ENCODE measurements at places on chromosomes 7 and 10.

DNA sequence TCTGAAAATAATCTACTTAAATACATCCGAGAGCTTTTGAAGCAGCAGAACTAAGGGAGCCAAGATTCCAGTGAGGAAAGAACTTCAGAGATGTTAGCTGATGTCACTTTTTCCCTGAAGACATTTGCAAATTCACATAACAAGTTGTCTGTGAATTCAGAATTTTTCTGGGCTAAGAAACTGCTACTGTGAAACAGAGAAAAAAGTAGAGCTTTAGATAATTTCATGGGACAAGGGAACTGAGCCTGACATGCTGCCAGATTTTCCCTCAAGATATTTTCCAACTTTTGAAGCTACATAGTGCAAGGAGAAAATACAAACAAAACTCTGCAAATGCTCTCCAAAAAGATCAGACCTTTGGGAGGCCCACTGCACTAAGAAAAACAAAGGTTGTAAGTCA is 484.2 kb downstream of the ANKRD7 start:
- no peak for DNase-seq

DNA sequence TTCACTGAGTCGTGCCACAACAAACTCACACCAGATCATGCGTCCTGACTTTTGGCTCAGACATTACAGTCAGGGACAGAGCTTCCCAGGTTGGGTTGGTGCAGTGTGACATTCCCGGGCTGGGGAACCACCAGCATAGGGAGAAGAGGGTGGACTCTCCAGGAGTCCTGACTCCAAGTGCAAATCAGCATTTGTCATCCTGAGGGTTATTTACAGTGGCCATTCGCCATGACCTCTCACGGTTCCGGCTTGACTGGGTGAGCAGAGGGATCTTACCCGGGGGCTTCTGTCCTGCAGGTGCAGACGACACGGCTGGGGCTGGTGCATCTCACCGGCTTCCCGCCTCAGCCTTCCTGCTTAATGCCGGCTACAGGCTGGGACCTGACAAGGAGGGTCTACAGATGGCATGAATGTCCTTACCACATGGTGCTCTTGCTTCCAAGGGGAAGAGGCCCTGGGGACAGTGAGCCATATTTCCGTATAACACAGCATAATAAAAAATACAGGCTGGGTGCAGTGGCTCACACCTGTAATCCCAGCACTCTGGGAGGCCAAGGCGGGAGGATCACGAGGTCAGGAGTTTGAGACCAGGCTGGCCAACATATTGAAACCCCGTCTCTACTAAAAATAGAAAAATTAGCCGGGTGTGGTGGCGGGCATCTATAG is 12.5 kb upstream of the INTS1 start:
- DNase-seq: no peak

GRCh38 chr7:111026806-111027205 is 64.1 kb upstream of the LRRN3 start:
- no peak for DNase-seq

- DNase-seq: no peak
These were observed 427.8 kb upstream of the LRGUK start for GRCh38 chr7:133699386-133699785.

- DNase-seq: peak; percentile 68
These were observed 3.7 kb downstream of the ABHD11 start for GRCh38 chr7:73734619-73735527.

- DNase-seq: peak; percentile 77
These were observed 693.1 kb downstream of the PARD3 start for GRCh38 chr10:34121781-34122622.

- DNase-seq: no peak
These were observed 38.4 kb upstream of the CDH23 start for GRCh38 chr10:71358277-71358676.

GRCh38 chr10:42959833-42960232 is 117.0 kb upstream of the RET start:
- no peak for DNase-seq

- DNase-seq: no peak
These were observed 5.6 kb downstream of the ZNHIT1 start for GRCh38 chr7:101223528-101223927.

DNA sequence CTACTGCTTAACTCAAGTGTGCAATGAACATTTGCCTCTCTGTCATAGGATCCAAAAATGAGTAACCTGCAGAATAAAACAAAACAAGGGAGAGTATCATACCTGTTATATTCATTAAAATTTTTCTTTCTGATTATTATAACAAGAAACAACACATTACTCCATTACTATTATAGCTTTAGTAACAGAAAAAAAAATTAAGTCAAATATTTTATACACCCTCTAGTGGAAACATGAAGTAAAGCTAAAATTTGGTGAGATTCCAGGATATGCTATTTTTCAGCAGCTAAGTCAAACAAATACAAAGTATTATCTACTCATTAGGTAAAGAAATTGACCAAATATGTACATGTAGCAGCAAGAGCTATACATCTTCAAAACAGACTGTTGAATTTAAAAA is 56.3 kb downstream of the PDZD8 start:
- DNase-seq: peak; percentile 20

DNA sequence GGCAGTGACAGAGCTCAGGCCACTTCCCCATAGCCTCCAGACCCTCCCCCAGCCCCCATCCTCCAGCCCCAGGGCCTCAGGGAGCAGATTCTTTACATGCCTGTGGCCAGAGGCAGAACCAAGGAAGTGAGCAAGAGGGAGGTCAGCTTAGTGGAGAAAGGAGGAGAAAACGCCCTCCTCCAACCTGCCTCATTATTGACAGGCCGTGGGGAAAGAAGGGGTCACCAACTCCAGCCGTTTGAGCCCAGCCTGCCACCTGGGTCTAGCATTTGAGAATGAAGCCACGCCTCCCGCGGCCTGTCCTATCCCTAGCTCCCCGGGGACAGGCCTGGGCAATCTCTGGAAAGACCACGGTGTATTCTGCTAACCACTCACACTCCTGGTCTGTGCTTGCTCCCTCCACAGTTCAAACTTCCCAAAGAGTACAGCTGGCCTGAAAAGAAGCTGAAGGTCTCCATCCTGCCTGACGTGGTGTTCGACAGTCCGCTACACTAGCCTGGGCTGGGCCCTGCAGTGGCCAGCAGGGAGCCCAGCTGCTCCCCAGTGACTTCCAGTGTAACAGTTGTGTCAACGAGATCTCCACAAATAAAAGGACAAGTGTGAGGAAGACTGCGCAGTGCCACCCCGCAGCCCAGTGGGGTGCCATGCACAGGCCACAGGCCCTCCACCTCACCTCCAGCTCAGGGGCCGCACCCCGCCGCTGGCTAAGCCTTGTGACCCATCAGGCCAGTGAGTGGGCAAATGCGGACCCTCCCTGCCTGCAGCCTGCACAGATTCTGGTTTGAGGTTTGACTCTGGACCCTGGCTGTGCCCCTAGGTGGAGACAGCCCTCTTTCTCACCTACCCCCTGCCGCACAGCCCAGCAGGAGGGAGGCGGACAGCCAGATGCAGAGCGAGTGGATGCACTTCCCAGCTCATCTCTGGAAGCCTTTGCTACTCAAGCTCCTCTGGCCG is 14.3 kb upstream of the TRIM8 start:
- peak; percentile 87 for DNase-seq

DNA sequence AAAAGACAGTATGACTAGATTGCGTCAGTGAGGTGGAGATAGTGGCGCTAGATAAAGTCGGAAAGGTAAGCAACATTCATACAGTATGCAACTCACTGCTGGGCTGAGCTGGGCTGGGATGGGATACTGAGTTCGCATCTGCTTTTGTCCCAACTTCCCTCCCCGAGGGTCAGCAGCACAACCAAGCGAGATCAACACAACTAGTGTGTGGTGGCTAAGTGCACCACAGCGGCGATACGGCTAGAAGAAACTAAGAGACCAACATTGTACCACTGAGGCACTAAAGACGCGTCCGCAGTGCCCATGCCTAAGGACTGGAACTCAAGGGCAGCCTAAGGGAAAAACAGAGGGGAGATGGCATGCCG is 467 bp downstream of the EXOSC1 start:
- DNase-seq: no peak

GRCh38 chr10:113216102-113216501 is 266.1 kb downstream of the TCF7L2 start:
- peak; percentile 9 for DNase-seq

- DNase-seq: no peak
These were observed 97.5 kb downstream of the CTBP2 start for GRCh38 chr10:125062914-125063230.

- no peak for DNase-seq
These were observed 3.0 kb downstream of the ZNF488 start for GRCh38 chr10:47381103-47381395.

GRCh38 chr10:666237-667012 is 23.0 kb downstream of the DIP2C start:
- no peak for DNase-seq

- peak; percentile 71 for DNase-seq
These were observed 110.8 kb upstream of the PTN start for GRCh38 chr7:137454246-137454724.

DNA sequence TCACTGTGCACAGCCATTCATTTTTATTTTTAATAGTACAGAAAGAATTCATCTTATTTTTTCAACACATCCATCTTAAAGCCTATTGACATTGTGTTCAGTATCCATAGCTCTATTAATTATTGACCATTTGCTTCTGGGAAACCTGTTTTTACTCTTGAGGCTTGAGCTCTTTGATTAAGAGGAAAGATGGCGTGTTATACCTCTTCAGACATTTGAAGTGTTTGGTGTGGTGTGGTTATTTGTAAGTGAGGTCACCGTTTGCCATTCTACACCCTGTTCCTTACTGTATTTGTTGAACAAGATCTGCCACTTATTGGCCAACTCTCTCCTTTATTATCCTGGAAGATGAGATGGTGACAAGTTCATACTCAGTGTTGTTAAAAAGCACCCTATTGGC is 18.4 kb downstream of the C7orf57 start:
- no peak for DNase-seq

GRCh38 chr10:87860156-87860795 is 3.1 kb downstream of the KLLN start:
- DNase-seq: peak; percentile 81

DNA sequence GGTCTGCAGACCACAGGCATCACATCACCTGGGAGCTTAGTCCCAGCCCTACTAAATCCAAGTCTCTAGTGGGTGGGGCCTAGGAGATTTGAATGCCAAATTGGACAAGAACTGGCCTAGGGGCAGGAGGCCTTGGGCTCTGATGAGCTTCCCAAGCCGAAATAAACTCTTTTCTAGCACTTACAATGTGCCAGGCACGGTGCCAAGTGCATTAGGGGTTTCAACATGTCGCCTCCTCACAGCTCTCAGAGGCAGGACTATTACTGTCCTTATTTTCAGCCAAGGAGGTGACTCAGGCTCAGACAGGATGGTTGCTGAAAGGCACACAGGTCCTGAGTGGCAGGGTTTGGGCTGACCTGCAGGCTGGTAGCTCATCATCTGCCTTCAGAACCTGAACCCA is 9.2 kb upstream of the CPA1 start:
- DNase-seq: no peak

DNA sequence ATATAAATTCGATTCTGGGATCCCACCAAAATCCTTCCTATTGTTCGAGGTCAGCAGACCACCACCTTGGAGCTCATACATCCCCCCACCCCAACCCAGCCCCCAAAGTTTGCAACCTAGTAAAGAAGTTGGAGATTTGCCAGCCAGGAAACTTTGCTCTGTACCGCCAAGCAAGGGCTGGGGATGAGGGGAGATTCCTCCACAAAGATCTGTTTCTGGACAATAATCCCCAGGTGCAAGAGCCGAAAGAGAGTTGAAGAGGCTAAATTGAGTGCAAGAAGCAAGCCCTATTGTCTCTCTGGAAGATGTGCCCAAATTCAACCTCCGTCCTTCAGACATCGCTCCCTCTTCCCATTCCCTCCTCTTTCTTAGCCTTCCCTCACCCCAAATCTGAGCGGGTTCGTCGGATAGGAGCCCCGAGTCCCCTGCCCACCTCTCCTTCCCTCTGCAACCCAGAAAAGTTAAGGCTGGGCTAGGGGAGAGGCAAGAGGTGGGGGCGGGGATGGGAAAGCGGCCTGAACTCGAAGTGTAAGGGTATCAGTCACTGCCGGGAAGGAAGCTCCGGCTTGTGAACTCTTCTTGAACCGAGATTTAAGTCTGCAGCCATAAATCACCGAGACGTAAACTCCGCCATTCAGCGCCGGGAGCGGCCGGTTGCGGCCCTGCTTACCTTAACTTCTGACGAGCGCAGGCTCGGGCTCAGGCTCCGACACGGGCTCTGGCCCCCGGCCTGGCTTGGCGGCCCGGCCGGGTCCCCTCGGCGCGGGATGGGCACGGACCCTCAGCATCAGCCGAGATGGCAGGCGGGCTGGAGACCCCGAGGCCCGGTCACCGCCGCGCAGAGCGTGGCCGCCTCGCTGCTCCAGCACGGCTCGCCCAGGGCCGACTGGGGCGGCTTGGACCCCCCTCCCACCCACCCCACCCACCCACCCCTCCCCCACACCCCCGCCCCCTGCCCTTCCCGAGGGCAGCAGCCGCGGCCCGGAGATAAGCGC is 10.8 kb upstream of the HOXA2 start:
- peak; percentile 91 for DNase-seq

- DNase-seq: no peak
These were observed 237.8 kb upstream of the ZMIZ1 start for GRCh38 chr10:78830976-78831375.

- DNase-seq: peak; percentile 56
These were observed 18.8 kb downstream of the CELF2 start for GRCh38 chr10:11036424-11037011.

- no peak for DNase-seq
These were observed 238.8 kb downstream of the ARL4A start for GRCh38 chr7:12926206-12926605.

GRCh38 chr7:69309601-69310000 is 288.7 kb upstream of the AUTS2 start:
- DNase-seq: no peak

GRCh38 chr7:22931011-22931410 is 82.9 kb downstream of the HYCC1 start:
- DNase-seq: no peak

DNA sequence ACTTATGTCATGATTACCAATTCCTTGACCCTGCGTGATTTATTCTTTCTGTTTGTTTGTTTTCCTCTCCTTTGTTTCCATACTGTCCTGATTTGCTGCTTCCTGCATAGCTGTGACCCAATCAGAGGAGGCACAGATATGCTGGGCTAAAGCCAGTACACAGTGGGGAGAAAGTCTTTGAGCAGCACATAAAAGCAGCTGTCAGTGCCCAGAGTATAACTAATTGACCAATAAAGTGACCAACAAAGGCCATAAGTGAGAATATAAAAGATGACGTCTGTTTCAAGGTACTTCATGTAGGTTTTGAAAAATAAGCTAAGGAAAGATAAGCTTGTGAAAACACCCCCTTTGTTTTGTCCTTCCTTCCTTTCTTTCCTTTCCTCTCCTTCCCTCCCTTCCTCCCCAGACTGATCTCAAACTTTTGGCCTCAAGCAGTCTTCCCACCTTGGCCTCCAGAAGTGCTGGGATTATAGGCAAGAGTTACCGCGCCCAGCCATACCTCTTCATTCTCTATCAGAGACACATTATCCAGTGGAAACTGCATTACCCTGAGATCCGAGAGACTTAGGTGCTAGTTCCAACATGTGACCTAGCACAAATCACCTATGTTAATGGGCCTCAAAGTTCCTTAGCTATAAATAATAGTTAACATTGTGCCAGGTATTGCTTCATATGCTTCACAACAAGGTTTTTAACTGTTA is 17.0 kb downstream of the BCAP29 start:
- peak; percentile 28 for DNase-seq
